ENCODE measurements at places on chromosomes 4 and X. TPM values are rescaled to one million over a fixed set of nuclear protein-coding genes. Genes with fewer than 3 reads are reported as not detected.

PAGE1 gene
- not detected for total RNA-seq

SUPT20HL2 gene
- total RNA-seq: not detected

KLB gene
- total RNA-seq: not detected

S100G gene
- total RNA-seq: not detected

TRAPPC11 gene
- total RNA-seq: 30.3 TPM

DCLK2 gene
- total RNA-seq: 0.07 TPM

MAGEA12 gene
- total RNA-seq: not detected

GRK4 gene
- total RNA-seq: 4.4 TPM

PPEF2 gene
- 0.29 TPM for total RNA-seq

PNMA5 gene
- not detected for total RNA-seq

GSX2 gene
- total RNA-seq: not detected

P2RY4 gene
- not detected for total RNA-seq

MAGEC3 gene
- total RNA-seq: not detected

MUC7 gene
- total RNA-seq: not detected

FRMD7 gene
- total RNA-seq: not detected

PDE5A gene
- not detected for total RNA-seq

RAB9B gene
- 0.19 TPM for total RNA-seq

TCEAL2 gene
- total RNA-seq: not detected

CACNA1F gene
- 1.3 TPM for total RNA-seq

CNGA1 gene
- not detected for total RNA-seq

Data from activated CD8-positive, alpha-beta memory T cell treated with anti-CD3 and anti-CD28 coated beads, Interleukin-2, amount 10 ng/mL, durations not matched to agents 7 days and 5 days (primary cell).